ENCODE measurements at places on chromosomes 4 and X.

DNA sequence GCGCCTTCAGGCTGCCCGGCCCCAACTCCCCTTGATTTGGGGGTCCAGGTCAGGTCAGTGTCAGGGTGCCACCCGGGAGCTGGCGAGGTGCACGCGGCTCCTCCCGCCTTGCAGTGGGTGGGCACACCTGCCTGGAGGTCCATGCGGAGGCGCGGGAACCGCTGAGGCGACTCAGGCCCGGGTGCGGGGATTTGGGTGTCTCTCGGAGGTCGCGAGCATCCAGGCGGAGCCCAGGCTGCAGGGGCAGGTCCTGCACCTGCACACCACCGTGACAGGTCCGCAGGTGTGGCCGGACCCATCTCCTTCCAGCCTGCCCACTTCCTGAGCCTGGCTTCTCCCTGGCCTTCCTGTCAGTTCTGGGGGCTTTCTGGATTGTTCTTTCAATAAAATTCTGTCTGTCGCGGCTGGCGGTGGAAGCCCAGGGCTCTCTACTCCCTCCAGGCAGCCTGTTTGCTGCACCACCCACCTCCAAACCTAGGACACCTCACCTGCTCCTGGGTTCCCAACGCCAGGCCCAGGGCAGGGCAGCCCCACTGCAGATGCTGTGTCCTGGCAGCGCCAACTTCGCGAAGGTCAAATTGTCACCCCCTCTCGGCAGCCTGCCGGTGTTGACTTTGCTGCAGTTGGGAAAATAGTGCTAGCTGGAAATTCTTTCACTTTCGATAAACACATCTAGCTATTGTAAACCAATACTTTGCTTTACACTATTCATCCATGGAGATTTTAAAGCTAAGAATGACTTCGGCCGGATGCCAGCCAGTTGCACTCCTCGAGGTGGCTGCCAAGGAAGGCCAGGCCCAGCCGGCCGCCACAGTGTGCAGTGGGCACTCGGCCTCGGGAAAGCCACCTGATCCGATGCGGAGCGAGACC lies 35.9 kb downstream of the FGFRL1 start:
- DNase-seq: no peak

GRCh38 chrX:45110494-45110893 lies 90.2 kb downstream of the DIPK2B start:
- DNase-seq: no peak

- DNase-seq: no peak
Observed at GRCh38 chr4:56440983-56441382, 4.9 kb downstream of the PAICS start.

GRCh38 chr4:177945268-177945667 lies 503.0 kb upstream of the AGA start:
- DNase-seq: no peak

- no peak for DNase-seq
Observed at GRCh38 chrX:101057093-101057714, 5.3 kb upstream of the TRMT2B start.

GRCh38 chrX:17377091-17377717 lies 2.2 kb downstream of the NHS start:
- DNase-seq: no peak

DNA sequence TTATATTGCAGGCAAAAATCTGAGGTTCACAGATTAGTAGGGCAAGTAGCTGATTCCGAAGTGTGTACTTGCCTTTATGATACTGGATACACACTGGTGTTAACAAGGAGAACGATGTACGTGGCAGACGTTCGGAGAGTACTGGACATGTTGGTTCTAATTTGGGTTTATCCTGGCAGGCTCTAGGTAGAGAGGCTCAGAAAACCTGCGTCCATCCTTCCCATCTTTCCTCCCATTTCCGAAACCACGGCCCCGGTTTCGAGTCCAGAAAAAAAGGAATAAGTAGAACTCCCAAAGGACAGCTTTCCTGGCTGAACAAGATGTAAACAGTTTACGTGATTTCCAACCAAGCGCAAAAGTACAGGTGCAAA lies 351 bp upstream of the SLC30A9 start:
- DNase-seq: no peak

GRCh38 chrX:2243913-2244460 lies 256.8 kb downstream of the DHRSX start:
- DNase-seq: no peak

- DNase-seq: no peak
Observed at GRCh38 chr4:13546142-13546940, 2.0 kb upstream of the NKX3-2 start.

DNA sequence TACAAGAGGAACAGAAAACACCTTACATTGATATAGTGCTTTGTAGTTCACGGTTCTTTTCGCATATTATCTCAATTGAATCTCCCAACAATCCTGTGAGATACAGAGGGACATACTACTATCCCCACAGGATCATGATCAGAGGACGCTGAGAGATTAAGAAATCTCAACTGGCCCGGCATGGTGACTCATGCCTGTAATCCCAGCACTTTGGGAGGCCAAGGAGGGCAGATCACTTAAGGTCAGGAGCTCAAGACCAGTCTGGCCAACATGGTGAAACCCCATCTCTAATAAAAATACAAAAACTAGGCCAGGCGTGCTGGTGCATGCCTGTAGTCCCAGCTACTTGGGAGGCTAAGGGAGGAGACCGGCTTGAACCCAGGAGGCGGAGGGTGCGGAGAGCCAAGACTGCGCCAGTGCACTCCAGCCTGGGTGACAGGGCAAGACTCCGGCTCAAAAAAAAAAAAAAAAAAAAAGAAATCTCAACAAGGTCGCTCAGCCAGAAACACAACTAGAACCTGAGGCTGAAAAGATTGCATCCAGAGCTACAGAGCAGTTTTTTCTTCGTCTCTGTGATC lies 7.4 kb downstream of the APOO start:
- DNase-seq: no peak

GRCh38 chrX:15838017-15838416 lies 16.6 kb downstream of the AP1S2 start:
- DNase-seq: no peak

GRCh38 chr4:42148425-42148824 lies 4.0 kb downstream of the BEND4 start:
- no peak for DNase-seq
